NCI-H526 (cell line): ENCODE measurements at places on chromosomes 2 and 18.

DNA sequence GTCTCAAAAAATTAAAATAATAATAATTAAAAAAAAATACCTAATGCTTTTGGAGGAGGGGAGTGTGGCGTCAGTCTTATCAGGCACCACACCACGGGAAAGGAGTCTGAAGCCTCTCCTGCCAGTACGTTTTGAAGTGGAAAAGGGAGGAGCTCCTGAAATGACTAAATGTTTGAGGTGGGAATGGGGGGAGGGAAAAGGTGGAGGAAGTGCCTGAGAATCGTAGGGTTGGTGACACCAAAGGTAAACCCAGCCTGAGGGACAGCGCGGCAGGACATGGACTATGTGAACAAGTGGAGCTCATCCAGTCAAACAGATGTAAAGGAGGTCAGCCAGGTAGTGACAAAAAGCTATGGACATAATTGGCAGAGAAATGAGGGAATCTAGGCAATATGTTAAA, 42.2 kb upstream of the EPHA4 start:
- DNase-seq = no peak

- DNase-seq = no peak
Observed at GRCh38 chr2:132374551-132374950, 42.1 kb upstream of the GPR39 start.

- DNase-seq = no peak
Observed at GRCh38 chr2:165778653-165779451, 15.2 kb downstream of the GALNT3 start.

- DNase-seq = no peak
Observed at GRCh38 chr2:55742996-55743395, 49.4 kb upstream of the PNPT1 start.

GRCh38 chr2:201396595-201396994, 39.5 kb upstream of the FLACC1 start:
- DNase-seq = no peak
